Motor neuron (in vitro differentiated cells): ENCODE measurements at places on chromosomes 3 and 15. TPM values are rescaled to one million over a fixed set of nuclear protein-coding genes. Genes with fewer than 3 reads are reported as not detected.
A peak's percentile ranks its signal among the peaks of the same experiment; 100 is the strongest.

GRCh38 chr3:73473181-73473897, 151.4 kb downstream of the PDZRN3 start:
- ATAC-seq, result no peak

GRCh38 chr15:89321521-89322410, 12.9 kb downstream of the POLG start:
- no peak for ATAC-seq

DNA sequence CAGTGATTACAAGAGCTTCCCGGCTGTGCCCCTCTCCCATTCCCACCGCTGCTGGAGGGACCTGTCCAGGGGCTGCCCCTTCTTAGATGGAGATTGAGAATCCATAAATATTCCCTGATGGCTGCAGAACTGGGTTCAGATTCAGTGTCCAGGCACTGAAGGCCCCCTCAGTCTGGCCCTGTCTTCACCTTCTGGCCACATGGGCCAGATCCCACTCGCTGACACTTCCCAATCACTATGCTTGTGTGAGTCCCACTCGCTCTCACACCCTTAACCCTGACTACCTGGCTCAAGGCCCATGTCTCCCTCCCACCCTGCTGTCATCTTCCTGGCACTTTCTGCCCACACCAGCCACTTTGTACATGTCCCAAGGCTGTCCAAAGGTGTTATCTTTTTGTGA, 15.5 kb upstream of the MRPS22 start:
- no peak for ATAC-seq

DNA sequence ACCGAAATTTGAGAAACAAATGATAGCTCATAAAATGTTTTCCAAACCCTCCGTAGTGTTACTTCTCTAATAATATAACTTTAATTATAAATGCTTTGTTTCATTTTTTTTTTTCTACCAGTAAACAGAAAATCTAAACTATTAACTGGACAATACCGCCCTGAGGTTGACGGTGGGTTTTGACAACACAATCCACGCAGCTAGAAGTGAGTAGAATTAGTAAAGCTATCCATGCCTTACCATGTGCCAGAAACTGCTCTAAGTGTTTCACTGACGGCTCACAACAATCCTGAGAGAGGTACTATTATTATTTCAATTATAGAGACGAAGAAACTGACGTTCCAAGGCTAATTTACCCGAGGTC, 410 bp downstream of the NDUFAF1 start:
- ATAC-seq, result peak; percentile 15

- peak; percentile 90 for ATAC-seq
Measured at GRCh38 chr3:53996141-53996874, 104.6 kb upstream of the SELENOK start.

DNA sequence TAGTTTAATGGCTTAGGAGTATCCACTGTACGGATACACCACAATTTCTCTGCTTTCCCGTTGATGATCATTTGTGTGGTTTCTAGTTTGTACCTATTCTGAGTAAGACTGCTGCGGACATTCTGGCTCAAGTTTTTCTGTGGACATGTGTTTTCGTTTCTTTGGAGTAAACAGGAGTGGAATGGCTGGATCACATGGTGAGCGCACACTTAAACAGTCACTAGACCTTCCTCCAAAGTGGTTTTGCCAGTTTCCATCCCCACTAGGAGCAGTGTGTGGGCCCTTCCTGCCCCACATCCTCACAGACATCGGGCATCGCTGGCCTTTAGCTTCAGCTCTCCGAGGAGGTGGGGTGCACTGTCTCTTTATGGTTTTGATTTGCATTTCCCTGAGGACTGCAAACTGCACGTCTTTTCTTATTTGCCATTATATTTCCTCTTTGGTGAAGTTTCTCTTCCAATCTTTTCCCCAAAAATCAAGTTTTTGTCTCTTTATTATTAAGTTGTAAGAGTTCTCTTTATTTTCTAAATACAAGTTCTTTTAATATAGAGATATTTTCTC, 94.1 kb downstream of the VGLL4 start:
- ATAC-seq, result peak; percentile 7

- no peak for ATAC-seq
Measured at GRCh38 chr15:21261396-21261964, 178.8 kb downstream of the POTEB3 start.

- ATAC-seq, result no peak
Measured at GRCh38 chr15:56042031-56042430, 48.6 kb upstream of the NEDD4 start.

DNA sequence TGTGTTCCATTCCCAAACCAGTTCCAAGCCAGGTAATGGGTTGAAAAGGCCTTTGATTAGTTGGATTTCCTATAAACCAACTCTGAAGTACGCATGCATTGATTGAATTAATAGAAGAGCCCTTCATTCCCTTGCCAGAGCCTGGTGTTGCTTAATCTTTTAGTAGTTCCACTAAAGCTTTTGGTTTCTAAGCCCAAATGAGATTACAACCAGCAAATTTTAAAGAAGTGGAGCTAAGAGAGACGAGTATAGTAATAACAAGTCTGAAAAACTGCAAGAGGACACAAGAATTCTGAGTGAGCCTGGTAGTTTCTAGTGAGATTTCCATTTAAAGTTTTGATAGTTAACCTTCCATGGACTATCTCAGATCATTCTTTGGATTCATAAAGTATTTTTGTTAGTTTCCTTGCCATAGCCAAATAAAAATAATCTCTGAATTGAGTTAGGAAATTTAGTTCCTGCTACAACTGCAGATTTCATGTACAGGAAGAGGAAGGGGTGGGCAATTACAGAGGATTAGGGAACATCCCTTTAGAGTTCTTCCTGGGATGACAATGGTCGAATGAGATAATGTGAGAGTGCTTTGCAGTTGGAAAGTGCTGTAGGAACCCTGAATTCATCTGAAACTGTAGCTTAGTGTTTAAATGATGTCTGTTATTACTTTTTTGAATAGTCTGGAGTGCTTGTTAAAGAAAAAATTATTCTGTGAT, 136.8 kb downstream of the FNDC3B start:
- ATAC-seq, result no peak

SLC9C1 gene
- not detected in 2 replicates for total RNA-seq

THSD4 gene
- total RNA-seq, result 7.2 and 8.0 TPM in 2 replicates

GRCh38 chr3:101311676-101312075, 8.7 kb downstream of the IMPG2 start:
- ATAC-seq, result peak; percentile 64

DPPA2 gene
- total RNA-seq, result 0.38 TPM in 1 of 2 replicates, not detected in the other

GRCh38 chr3:190357468-190357867, 30.5 kb upstream of the CLDN16 start:
- no peak for ATAC-seq

DNA sequence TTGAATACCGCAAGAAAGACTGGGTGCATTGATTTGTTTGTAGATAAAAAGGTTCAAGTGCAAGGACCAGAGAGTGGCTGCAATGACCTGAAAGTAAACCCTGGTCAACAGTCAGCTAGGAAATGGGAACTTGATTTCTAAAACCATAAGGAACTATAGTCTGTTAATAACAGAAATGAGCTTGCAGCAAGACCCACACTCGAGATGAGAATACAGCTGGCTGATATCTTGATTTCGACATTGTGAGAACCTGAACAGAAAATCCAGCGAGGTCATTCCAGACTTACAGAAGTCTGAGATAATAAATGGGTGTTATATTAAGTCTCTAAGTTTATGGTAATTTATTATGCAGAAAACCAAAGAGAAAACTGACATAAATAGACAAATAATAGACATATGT, 177.3 kb downstream of the NFKBIZ start:
- ATAC-seq, result no peak

DNA sequence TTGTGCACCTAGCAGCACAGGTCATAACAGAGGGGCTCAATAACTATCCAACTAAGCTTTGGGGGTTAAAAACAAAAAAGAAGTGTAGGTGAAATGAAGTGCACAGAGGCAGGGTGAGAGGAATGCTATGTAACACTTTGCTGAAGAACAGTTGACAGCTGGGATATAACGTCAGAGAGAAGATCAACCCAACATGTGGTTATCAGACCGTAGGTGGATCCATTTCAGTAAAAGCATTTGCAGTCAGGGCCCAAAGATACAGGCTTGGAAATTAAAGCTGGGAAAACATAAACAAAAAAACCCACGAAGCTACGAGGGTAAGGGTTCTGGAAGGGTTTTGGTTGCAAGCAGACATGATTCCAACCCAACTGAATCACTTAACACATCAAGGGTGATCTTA, 377.5 kb upstream of the NR2F2 start:
- no peak for ATAC-seq

GP5 gene
- total RNA-seq, result 0.08 and 0.09 TPM in 2 replicates

GRCh38 chr15:74950078-74950908, 6.3 kb downstream of the RPP25 start:
- peak; percentile 82 for ATAC-seq

GRCh38 chr3:26084629-26085028, 294.7 kb downstream of the OXSM start:
- ATAC-seq, result no peak

GRCh38 chr3:1103525-1103924, 10.7 kb downstream of the CNTN6 start:
- ATAC-seq, result no peak

- peak; percentile 53 for ATAC-seq
Measured at GRCh38 chr3:64088408-64089205, 65.3 kb upstream of the PSMD6 start.

DNA sequence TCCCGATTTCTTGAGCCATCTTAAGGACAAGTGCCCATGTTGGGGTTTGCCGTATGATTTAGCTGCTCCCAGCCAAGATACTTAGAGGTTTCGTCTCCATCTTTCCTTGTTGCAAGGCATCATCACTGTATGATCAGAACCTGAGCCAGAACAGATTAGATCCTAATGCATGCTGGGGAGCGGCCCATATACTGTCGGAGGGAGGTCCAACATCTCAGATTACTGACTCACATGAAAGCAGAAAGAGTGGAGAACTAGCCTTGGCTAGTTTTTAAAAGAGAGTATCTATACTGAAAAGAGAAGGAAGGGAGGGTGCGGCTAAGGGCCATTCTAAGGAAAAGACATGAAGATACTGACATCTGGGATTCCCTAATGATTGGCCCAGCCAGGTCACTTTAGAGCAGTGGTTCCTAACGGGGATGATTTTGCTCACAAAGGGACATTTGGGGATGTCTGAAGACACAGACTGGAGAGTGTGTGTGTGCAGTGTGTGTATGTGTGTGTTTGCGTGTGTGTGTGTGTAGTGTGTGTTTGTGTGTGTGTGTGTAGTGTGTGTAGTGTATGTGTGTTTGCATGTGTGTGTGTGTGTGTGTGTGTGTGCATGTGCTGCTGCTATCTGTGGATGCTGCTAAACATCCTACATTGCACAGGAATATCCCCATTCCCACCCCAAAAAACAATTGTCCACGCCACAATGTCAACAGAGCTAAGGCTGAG, 12.3 kb upstream of the LYSMD4 start:
- ATAC-seq, result no peak

COL6A6 gene
- 0.10 and 0.27 TPM in 2 replicates for total RNA-seq

SCG5 gene
- total RNA-seq, result 20.4 and 30.2 TPM in 2 replicates

DNA sequence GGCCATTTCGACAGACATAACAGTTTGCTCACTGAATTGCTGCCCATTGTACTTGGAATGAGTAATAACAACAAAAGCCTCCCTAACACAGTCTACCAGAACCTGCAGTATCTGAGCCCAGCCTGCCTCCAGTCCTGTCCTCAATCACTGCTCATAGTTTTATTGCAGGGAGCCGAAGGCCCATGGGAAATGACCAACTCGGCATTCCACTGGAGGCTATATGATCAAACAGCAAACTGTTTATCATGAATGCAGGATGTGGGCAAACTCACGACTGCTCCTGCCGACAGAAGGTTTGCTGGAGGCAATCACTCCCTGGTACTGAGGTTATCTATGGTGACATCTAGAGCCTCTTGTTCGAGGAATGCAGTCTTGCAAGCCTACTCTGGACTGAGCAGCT, 46.3 kb downstream of the LSM3 start:
- ATAC-seq, result no peak

PCOLCE2 gene
- 3.2 and 5.4 TPM in 2 replicates for total RNA-seq

- no peak for ATAC-seq
Measured at GRCh38 chr3:136898549-136898948, 36.5 kb downstream of the NCK1 start.

MCF2L2 gene
- total RNA-seq, result 0.70 and 0.81 TPM in 2 replicates

DNA sequence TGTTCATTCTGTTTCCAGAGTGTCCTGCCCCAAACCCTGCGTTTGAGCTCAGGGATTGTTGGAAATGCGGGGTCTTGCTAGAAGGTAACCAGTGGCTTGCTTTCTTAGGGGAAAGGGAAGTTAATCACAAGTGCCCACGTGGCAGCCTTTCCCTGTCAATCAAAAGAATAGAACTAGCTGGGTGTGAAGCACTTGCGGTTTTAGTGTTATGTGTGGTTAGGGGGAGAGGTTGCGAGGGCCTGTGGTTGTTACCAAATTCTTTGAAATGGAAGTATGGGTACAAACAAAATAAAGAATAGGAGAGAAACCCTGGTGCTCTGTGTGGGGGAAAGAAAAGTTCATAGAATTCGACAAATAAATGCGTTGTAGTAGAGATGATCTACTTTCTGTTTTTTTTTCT, 67.6 kb downstream of the FNDC3B start:
- ATAC-seq, result no peak

- no peak for ATAC-seq
Measured at GRCh38 chr3:58214484-58215316, 3.9 kb upstream of the DNASE1L3 start.

GRCh38 chr3:48301800-48302166, 31.7 kb downstream of the SPINK8 start:
- ATAC-seq, result peak; percentile 5

HTR3E gene
- total RNA-seq, result 0.25 TPM in 1 of 2 replicates, not detected in the other

DNA sequence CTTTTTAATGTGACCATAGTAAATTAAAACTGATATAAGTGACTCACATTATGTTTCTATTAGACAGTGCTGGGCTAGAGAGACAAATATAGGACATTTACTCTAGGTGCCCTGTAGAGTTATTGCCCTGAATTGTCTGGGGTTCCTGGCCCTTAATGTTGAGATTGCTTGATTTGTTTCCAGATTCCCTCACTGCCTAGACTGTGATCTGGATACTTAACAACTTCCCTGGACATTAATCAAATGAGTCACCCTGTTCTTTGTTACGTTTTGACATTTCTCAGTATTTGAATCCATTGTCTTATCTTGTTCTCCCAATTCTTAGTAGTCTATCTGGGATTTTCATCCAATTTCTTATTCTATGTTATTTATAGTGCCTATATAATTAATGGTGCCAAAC, 65.8 kb downstream of the DTWD1 start:
- peak; percentile 27 for ATAC-seq

GRCh38 chr15:41894791-41895463, 1.1 kb upstream of the SPTBN5 start:
- peak; percentile 87 for ATAC-seq

NEK10 gene
- 8.4 and 8.9 TPM in 2 replicates for total RNA-seq

GRCh38 chr3:15905041-15905440, 107.3 kb upstream of the ANKRD28 start:
- no peak for ATAC-seq

GRCh38 chr3:187533797-187534196, 136.4 kb downstream of the SST start:
- no peak for ATAC-seq

GOLGA8M gene
- total RNA-seq, result 0.37 TPM in 1 of 2 replicates, not detected in the other

SLC12A1 gene
- 0.04 and 0.17 TPM in 2 replicates for total RNA-seq

GNB5 gene
- total RNA-seq, result 12.8 and 14.6 TPM in 2 replicates
